ENCODE measurements at places on chromosomes 4 and X.
A peak's percentile ranks its signal among the peaks of the same experiment; 100 is the strongest.

- no peak for DNase-seq
Observed at GRCh38 chr4:186008057-186008456, 60.9 kb upstream of the TLR3 start.

- peak; percentile 87 for DNase-seq
Observed at GRCh38 chrX:154411981-154412340, 622 bp downstream of the TAFAZZIN start.

GRCh38 chr4:155442267-155443105, 65.7 kb upstream of the MAP9 start:
- peak; percentile 25 for DNase-seq

DNA sequence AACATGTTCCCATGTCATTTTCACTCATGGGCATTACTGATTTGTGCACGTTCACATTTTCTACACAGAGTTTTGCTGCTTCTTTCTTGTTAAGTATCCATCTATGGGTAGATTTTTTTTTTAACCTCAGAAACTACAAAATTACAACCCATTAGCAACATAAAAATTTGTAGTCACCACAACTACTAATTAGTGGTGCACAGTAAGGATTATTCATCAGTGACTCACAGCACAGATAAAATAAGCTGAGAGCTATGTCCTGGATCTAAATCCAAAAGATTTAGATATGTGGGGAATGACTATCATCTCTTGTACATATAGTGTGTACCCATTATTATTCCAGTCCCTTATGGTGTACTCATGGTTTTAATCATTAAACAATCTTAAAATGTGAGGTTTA, 19.7 kb upstream of the AMELX start:
- no peak for DNase-seq

- no peak for DNase-seq
Observed at GRCh38 chr4:126558596-126558995, 1074.2 kb upstream of the INTU start.

DNA sequence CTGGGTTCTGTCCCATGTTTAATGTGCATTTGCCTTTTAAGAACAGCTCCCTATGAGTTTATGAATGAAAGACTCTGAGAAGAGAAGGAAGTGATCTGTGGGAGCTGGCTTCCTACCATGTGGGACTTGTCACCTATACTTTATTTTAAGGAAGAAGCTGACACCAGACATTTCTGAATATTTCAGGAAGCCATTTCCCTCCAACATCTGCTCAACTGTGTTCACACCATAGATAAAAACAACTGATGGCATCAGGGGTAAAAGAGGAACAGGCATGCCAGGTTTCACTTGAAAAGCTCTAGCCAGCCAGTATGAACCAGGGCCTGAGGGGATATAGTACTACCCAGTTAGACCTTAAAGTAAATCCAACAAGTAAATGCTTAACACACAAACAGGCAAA, 116.0 kb downstream of the COL4A6 start:
- no peak for DNase-seq

GRCh38 chrX:103254921-103255493, at the start of gene TCEAL8:
TSS of gene TCEAL8 (minus strand) at chrX:103255155. CDS start at chrX:103253979, 1,176 bp downstream.
- peak; percentile 84 for DNase-seq

GRCh38 chr4:7854697-7855370, 84.8 kb downstream of the AFAP1 start:
- DNase-seq, result no peak

DNA sequence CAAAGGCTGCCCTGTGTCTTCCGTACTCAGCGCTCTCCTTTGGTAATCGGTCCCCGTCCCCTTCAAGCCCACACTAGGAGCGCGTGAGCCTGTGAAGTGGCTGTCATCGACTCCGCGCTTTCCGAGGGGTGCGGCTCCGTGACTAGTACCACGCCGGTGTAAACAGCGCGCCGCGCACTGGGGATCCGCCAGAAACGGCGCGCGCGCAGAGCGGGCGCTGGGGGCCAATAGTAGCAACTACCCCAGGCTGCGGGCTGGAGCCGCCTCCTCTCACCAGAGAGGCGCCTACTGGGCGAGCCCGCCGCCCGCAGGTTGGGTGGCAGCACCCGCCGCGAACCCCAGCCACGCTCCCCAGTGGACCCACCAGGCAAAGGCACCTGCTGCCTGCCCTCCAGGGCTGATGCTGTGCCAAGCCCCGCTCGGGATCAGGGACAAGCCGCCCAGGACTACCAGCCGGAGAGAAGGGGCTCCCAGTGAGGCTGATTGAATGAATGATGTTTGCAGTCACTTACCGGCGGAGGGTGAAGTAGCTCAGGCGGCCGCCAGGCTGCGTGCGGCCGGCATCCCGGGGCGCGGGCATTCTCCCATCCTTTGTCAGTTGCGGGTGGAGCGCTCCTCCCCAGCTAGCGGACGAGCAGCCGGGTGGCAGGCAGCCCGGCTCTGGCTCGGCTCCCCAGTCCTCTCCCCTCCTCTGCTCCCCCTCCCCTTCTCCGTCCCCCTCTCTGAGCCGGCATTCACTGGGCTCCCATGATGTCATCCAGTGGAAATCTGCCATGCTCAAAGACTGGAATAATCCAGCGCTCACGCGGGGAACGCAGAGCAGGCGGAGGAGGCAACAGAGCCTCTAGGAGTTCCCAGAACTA, 370.3 kb upstream of the SMIM31 start:
- peak; percentile 19 for DNase-seq

DNA sequence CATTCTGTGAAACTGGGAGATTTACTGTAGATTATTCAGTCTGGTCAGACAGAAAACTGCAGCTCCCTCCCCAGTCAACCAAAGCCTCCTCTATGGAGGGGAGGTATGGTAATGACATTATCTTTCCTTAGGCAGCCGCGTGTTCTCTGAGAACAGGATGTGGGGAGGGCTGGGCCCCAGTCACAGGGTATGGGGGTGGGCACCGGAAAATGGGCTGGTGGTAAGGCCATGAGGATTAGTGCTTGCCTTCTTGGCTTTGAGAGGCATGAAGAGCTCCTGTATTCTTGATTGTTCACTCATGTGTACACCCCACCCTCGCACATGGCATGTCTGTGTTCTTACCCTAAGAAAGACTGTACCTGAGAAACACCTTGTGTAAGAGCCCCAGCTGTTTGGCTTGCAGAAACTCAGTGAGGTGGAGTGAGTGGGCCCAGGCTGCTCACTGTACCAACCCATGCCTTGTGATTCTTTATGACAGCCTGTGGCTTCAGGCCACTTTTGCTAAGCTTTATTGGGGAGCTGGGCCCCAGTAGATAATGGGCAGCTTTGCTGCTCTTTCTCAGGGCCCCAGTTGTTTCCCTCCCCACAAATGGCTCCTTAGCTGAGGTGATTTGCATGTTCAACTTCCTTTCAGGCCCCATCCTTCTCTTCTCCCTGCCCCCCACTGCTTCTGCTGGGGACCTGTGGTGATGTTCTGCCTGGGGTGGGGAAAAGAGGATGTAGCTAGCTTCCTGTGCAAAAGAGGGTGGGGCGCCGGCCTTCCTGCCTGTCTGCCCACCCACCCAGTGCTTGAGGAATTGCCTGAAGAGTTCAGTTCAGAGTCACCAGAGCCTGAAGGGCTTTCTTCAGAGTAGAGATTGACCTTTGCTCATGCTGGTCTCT, 30.7 kb downstream of the MSN start:
- no peak for DNase-seq

GRCh38 chr4:138317175-138317748, 75.1 kb upstream of the SLC7A11 start:
- no peak for DNase-seq

DNA sequence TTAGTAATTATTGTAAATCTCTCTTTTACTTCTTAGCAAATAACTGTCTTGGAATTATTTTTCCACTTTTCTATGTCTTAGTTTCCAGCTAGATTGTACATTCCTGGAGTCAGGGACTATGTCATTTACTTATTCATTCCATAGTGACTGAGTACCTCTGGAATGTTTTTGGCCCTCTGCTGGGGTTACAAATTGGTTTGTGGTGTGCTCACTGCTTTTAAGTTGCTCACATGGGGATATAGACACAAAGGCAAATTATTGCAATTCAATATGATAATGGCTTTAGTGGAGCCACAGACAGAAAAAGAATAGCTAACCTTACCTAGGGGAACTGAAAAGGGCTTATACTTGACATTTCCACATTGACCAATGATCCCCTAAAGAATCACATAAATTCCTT, 63.7 kb upstream of the PDGFRA start:
- no peak for DNase-seq

DNA sequence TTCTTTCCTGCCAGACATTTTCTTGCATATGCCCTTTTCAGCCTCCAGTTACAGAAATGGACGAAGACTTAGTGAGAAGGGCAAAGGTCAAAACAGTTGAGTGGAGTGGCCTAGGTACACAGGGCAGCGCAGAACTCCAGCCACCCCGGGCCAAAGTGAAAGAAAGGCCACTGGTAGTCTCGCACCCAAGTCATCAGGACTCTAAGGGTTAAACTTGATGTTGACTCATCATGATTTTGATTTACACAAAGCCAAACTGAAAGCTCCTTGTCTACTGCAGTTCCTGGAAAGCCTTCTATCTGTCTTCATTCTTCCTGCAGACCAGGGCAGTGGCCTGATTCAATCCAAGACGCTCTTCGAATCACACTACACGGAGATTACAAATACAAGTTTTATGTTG, 2.6 kb upstream of the IL13RA1 start:
- no peak for DNase-seq

DNA sequence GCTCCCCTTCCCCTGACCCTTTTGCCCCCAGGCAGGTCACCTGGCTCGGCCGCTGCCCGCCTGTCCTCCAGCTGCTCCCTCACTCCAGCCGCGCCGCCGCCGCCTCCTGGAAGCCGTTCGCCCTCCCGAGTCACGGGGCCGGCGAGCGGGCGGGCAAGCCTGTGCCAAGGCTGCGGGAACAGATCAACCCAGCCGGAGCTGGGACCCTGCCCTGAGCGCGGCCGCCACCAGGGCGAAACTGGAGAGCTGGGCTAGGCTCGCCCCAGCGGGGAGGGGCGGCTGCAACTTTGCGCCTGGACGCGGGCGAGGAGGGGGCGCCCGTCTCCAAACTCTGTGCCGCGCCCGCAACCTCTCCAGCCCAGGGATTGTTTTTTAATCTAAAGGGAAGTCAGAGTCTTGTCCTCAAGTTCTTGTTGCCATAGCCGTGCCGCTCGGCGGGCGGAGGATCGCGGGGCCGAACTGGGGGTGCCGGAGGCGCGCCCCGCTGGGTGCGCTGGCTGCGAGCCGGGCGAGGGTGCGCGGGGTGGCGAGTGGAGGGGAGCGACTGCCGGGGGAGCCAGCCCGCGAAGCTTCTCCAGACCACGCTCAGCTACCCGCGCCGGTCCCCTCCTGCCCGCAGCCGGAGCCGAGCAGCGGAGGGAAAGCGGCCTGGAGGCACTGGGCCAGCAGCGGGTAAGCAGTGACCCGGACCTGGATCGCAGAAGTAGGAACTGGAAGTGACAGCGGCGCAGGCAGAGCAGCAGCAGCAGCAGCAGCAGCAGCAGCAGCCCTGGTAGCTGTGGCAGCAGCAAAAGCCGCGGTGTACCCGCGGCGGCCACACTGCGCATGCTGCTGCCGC, 13.4 kb downstream of the ARHGEF6 start:
- DNase-seq, result peak; percentile 7

DNA sequence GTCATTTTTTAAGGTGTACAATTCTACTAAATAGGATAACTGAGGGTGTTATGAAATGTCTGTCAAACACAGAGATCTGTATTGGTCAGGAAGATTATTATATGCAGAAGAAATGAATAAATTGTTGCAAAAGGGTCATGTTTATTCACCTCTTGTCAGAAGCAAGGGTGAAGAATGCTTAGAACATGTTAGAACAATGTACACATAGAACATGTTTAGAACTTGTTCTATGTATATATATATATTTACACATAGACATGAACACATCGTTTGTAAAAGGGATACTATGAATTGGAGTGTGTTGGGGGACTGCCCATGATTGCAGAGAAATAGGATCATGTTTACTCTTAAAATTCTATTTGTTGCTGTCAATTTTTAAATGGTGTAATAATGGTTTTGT, 28.0 kb upstream of the TMEM150C start:
- no peak for DNase-seq

DNA sequence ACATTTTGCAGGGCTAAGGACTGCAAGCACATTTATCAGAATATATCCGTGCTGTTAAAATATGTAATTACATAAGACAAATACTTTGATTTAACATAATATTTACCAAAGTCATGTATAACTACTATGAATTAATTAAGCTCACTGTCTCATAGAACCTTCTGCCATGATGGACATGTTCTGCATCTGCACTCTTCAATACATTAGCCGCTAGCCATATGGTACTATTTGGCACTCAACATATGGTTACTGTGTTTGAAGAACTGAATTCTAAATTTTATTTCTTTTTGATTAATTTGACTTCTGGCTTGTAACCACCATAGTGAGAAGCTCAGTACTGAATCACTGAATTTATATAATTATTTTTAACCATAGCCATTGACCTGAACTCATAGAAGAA, 427.0 kb upstream of the TRAM1L1 start:
- no peak for DNase-seq

GRCh38 chrX:63283348-63283747, 67.8 kb downstream of the SPIN4 start:
- DNase-seq, result no peak

GRCh38 chr4:103011378-103012025, 8.0 kb downstream of the SLC9B1 start:
- no peak for DNase-seq

DNA sequence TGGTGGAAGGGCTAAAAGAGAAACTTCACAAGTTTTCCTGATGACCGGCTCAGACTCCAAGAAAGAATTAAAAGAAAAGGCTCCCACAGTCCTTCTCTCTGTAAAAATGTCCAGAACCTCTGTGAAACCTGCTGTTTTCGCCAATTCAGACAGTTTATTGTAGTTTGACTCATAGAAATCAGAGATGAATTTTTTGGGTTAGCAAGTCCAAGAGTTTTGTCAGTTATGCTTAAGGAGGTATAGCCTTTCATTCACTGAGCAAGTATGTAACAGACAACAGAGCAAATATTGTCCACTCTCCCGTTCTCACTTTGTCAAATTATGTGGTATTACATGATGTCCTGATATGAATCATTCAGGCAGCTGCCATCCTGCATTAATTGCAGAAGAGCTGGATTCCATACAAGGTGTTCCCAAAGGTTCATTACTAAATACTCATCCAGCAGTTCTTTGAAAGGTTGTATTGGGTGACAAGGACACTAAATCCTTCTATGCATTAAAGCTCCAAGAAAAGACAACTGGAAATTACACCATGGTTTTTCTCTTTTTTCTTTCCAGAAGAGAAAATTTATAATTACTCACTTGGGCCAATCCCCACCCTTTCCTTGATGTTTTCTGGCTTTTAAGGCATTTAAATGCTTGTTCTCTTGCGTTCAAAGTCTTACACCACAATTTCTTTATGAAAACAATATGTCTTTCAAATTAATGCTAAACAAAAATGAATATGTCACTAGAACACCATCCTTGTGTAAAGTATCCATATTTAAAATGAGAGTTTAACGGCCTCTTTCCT, 30.0 kb upstream of the PLAC1 start:
- no peak for DNase-seq

DNA sequence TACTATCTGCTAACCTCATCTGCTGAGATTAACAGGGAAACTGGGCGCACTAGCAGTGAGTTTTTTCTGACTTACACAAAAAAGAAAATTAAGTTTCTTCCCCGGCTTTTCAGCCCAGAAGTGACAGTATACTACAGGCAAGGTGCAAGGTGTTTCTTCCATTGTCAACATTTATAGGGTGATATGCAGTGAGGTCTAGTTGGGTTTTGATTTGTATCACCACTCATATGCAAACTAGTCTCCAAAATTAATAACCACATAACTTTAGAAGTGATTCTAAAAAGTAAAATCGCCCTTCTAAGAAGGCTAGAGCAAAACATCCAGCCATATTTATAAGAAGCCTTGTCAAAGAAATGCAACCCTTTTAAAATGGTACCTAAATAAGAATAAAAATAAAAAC, 640.1 kb downstream of the ARAP2 start:
- no peak for DNase-seq

GRCh38 chrX:39152106-39152649, 350.9 kb downstream of the MID1IP1 start:
- peak; percentile 90 for DNase-seq
